T-helper 22 cell (primary cell): ENCODE measurements at places on chromosomes 12 and 14.

DNA sequence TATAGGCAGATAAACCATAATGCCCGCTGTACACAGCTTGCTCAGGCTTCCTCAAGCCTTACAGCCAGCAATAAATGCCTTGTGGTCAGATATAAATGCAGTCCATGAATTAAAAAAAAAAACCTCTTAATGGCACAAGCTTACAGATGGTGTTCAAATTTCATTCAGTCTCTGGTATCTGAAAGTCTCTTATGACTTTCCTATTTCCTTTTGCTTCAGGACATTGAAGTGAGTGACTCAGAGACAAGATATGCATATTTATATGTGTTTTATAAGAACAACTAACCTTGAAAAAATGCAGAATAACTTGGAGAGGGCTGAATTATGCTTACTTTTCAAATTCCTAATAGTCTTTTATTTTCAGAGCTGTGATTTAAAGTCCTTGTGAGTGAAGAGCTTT, 426.9 kb upstream of the MIS18BP1 start:
- DNase-seq, result no peak

- DNase-seq, result peak; percentile 67
These were observed 42.6 kb upstream of the FOXJ2 start for GRCh38 chr12:7989827-7990491.

GRCh38 chr12:77667101-77667500, 163.6 kb upstream of the NAV3 start:
- no peak for DNase-seq

- no peak for DNase-seq
These were observed 63.2 kb upstream of the TMX1 start for GRCh38 chr14:51176839-51177238.

DNA sequence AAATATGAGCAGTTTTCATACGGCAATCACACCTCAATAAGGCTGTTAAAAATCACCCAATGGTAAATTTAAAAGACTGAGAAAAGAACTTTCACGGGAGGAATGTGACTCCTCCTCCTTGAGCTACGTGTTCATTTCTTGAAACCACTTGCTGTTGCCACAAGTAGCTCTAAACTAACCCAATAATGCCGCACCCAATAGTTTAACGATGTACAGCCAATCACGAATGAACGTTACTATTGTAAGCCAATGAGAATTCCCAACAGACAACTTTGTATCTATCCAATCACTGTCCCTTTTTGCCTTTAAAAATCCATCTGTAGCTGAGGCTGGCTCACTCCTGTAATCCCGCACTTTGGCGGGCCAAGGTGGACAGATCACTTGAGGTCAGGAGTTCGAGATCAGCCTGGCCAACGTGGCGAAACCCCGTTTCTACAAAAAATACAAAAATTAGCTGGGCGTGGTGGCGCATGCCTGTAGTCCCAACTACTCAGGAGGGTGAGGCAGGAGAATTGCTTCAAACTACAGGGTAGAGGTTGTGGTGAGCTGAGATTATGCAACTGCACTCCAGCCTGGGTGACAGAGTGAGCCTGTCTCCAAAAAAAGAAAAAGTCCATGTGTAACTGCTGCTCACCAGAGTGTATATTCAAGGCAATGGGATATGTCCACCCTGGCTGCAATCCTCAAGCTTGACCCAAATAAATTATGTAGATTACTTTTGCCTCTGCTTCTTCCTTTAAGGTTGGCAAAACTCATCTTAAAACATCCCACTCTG, 24.4 kb upstream of the BTBD6 start:
- DNase-seq, result no peak

DNA sequence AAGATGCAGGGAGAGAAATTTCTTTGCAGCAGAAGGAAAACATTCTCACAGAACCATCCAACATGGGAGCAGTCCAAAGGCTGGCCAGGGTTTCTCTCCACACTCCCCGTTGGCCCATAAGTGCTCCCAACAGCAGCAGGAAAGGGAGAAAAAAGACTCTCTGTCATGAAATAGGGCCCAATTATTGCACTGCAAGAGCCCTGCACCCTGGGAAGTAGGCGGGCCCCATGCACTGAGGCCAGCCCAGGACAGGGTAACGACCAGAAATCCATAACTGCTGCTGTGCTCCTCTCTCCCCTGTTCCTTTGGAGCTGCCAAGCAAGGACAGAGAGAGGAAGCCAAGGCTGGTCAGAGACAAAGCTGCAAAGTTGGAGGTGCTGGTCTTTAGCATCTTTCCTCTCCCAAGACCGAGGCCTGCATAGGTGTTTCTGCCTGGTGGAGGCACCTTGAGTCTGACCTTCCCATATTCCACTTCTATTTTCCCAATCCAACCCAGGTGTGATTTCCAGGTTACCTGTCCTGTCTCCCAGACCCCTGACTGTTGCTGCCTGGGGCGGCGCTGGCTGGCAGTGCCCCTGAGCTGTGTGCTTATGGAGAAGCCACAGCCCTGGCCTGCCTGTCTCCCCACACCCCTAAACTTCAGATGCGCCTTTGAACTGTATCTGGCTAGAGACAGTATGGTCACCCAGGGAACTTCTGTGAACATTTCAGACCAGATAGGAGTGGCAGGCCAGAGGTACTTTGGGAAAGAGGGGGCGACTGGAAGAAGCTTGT, 6.8 kb downstream of the GALNT16 start:
- no peak for DNase-seq

- no peak for DNase-seq
These were observed 42.1 kb downstream of the SERPINA3 start for GRCh38 chr14:94654071-94654861.

- DNase-seq, result no peak
These were observed 143.6 kb downstream of the CPNE8 start for GRCh38 chr12:38761636-38762342.

DNA sequence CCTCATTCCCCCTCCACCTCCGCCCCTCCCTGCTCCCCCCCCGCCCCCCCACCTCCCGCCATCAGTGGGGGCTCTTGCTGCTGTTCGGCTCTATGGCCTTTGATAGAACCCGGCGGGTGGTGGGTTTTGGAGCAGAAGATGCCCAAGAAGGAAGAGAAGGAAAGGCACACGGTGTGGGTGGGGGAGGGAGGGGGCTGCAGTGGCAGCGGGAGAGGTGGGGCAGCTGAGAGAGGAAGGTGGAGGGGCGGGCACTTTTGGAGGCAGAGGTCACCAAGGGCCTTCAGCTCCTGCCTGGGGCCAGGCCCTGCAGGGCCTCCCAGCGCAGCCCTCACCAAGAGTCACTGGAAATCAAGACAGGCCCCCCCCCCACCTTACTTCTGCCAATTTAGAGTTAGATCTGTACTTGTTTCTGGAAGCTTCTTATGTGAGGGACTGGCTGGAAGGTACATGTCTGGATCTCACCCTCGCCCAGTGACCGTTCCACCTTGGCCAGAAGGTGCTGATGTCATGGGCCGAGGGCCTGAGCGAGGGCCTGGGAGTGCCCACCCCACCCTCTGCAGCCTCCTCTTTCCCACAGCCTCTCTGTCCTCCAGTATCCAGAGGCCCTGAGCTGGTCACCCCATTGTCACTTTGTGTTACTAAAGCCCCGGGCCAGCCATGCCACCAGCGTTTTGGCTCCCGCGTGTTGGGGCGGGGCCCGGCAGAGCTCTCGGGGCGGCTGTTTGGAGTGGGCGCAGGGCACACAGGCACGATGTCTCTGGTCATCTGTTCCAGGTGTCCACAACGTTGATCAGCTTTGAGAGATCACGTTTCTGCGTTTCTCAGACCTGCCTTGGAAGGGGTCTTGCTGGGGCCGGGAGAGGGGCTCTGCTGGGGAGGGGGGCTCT, 153.9 kb downstream of the KIF26A start:
- DNase-seq, result no peak

DNA sequence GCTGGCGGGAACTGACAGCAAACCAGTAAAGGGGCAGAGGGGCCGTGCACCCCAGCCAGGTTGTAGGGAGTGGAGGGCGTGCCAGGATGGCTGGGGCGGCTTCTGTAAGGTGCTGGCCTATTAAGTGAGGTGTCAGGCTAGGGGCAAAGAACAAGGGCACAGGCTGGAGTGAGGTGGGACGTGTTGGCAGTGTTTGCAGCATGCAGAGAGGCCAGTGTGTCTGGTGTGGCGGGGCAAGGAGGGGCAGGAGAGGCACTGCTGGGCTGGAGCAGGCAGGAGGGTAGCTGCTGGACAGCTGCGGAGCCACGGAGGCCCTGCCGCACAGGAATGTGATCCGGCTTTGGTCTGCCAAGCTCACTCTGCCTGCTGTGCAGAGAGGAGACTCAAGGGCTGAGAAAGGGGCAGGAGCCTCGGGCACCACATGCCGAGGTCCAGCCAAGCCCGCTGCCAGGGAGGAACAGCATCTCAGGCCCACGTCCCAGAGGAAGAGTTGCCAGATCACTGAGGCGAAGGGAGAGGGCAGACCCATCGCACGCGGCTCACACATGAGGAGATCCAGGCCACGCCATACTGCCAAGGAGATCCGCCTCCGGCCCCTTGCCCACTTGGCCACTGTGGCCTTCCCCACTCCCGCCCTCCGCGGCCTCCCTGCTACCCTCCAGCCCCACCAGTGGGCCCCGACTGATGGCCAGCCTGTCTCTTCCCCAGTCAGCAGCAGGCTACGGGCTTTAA, 46.8 kb downstream of the AMN start:
- DNase-seq, result no peak

DNA sequence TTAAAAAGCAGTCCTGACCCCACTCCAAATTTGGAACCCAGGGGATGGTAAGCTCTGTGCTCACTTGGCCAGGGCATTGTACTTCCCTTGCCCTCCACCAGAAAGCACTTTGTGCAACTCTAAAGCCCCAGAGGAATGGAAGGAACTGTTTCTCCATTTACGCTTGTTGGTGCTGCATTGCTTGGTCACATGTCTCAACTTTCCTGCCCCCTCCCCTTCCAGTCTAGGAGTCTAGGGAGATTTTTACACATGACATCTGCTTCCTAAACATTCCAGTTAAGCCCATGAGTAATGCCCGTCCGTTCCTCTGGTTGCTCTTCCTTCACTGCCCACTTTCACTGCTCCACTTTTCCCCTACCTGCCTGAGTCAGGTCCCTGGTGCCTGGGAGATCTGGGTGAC, 92.6 kb upstream of the MAP1LC3B2 start:
- no peak for DNase-seq

DNA sequence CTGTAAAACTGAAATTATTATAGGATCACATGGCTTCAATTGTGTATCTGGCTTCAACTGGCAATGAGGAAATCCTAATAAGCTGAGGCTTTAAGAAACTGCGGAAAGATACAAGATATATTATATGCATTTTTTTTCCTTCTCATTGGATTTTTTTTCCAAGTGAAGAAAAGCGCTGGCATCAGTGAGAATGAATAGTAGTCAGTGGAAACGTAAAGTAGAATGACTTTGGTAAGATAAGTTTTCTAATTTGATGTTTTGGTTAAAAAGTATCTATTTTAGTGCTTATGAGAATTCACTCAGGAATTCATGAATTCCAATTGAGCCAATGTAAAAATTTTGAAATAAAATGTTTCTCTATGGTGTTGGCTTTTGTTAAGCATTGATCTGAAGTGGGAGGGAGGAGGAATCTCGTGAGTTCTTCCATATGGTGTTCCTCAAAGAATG, 173.5 kb upstream of the FRMD6 start:
- no peak for DNase-seq

- no peak for DNase-seq
These were observed 5.0 kb downstream of the TAMALIN start for GRCh38 chr12:52011602-52012214.

DNA sequence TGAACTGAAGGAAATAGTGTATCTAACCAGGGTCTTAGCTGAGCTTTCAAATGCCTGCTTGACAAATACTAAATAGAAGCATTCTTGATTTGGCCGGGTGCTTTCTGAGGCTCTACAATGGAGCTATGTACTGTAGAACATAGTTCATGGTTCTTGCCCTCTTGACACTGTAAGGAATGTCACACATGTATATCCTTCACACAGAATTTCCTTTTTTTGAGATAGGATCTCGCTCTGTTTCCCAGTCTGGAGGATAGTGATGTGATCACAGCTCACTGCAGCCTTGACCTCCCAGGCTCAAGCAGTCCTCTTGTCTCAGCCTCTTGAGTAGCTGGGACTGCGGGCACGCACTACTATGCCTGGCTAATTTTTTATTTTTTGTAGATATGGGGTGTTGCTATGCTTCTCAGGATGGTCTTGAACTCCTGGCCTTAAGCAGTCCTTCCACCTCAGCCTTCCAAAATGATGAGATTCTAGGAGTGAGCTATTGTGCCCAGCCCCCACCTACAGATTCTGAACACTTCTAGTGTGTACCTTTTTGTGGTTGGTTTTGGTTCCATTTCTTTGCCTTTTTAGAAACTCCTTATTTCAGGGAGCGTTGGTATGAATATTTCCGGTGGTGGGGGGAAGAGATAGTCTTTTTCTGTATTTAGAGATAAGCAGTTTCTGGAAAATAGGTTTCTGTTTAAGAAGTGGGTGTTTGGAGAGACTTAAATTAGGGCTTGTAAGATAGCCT, 4.2 kb downstream of the MLXIP start:
- DNase-seq, result no peak

GRCh38 chr12:62971769-62972525, 37.0 kb upstream of the PPM1H start:
- no peak for DNase-seq

- DNase-seq, result no peak
These were observed 35.2 kb upstream of the PAWR start for GRCh38 chr12:79725987-79726386.

DNA sequence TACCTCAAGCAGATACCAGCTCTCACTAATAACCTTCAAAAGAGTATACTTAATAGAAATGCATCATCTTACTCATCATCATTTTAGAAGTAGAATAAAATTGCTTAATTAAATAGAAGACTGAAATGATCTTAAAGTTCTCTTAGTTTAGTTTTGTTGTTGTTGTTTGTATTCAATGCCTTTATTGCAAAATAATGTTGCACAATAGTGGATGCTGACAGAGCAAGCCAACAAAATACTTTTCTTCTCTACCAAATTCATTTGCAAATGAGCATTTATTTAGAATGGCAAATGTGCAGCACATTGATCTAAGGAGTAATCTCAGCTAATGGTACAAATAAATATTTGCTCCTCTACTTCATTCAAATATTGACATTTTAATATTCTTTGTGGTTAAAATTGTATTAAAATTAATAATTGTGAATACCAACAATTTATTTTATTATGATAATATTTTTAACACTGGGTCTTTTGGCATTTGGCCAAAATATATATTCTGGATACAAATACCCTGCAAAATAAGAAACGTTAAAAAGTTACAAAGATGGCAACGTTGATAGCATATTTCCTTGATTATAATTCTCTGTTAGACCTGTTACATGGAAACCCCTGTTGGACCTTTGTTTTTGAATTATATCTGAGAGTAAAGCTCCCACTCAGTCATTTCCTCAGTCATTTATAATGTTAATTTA, 496.1 kb downstream of the RERGL start:
- no peak for DNase-seq

- DNase-seq, result peak; percentile 51
These were observed 662 bp upstream of the ATP2A2 start for GRCh38 chr12:110280392-110280778.

DNA sequence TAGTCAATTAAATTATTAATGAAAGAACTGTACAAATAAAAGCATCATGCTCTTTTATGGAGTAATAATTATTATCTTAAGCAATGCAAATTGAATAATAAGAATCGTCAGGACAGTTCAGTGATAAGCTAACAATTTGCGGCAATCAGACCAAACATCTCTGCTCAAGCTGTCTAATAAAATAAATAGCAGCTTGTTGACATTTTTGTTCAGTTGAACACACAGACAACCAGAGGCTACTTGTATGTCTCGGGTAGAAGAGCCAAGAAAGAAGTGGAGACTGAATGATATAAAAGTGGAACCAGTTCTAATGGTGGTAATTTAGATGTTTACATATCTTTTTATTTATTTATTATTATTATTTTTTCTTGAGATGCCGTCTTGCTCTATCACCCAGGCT, 57.4 kb upstream of the FOXN3 start:
- DNase-seq, result no peak
